ENCODE measurements at places on chromosomes 13 and 19.

DNA sequence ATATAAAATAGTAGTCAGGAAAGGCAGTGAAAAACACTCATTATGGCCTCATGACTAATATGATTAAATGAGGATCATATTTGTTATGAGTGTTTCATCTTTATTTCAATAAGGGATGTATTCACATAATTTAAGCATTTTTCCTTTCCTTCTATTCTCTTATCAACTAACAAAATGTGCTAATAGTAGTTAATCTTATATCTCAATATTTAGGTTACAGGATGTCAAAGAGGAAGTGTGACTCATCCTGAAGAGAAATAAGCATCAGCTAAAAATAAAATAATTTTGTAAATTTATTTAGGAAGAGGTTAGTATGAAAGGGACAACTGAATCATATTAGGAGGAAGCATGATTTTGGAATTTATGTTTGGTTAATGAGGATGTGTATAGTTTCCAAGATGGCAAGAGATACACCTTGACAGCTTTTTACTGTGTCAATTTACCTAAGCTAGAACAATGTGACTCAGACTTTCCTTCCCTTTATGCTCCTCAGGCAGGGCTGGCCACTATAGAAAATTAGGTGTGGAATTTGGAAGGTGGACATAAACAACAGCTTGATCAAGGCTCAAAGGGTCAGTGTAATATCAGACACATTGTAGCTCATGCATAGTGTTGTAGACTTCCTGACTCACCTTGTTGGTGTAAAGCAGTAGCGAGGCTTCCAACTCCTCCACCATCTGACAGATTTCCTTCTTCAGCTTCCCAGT, 172.7 kb downstream of the SLITRK1 start:
- no peak for DNase-seq

- no peak for DNase-seq
Measured at GRCh38 chr13:76730220-76730619, 156.0 kb downstream of the KCTD12 start.

DNA sequence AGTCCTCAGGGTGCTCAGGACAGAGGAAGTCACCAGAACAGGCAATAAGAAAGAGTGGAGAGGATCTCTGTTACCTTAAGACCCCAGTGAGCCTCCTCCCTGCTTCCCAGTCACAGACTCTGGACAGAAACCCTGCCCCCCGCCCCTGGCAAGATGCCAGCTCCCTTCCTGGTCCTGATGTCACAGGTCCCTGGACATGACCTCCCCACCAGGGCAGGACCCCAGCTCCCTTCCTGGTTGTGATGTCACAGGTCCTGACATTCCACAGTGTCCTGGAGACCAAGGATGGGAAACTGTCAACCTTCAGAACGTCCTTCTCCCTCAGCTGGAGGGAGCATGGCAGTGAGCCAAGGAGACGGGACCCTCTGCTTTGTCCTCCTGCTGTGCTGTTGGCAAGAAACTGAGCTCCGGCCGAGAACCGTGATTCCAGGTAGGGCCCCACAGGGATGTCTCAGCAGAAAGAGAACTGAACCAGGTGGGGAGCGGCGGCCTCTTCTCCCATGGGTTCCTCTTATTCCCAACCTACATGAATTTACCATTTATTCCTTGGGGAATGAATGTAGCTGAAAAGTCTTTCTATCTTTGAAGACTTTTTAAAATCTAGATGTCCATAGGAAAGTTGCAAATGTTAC, at the start of gene SPACA7:
Gene SPACA7 (plus strand): TSS at position 306 of the 632 bp plus-strand sequence. CDS start 31 bp downstream, at position 337.
- no peak for DNase-seq

DNA sequence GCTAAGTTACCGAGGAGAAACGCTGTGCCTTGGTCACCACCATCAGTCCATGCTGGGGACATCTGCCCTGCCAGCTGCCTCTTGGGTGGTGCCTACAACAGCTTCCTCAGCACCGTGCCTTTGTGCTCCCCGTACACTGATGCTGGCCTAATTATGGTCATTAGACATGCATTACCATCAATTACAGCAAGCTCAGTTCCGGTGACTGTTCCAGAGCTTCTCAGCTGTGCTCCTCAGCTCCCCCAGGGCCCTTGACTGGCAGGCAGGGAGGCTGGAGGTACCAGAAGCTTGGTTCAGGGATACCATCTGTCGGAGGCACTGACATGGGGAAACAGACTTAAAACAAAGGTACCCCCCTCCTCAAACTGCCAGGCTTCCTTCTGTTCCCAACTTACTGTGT, 40.2 kb downstream of the CILP2 start:
- no peak for DNase-seq

DNA sequence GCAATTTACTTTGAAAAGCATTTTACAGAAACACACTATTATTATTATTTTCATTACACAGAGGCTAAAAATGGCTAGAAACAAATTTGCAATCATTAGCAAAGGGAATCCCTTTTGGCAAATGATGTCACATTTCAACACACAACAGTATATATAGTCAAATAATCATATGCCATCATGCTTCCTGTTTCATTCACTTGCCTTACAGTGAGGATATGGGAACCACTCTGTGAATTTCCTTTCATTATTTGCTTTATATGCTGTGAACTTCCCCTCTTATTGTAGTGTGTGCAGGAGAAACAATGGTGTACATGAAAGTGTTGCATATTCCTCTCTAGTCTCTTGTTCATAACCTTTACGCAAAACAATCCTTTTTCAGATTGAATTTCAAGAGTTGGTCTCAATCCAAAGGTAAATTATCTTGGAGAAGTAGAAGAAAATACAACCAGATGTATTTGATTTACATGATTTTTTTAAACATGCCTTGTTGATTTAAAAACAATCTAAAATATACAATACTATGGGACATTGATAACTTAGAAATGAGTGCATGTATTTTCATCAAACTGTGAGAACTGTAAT, 657.3 kb downstream of the EFNB2 start:
- DNase-seq = no peak

DNA sequence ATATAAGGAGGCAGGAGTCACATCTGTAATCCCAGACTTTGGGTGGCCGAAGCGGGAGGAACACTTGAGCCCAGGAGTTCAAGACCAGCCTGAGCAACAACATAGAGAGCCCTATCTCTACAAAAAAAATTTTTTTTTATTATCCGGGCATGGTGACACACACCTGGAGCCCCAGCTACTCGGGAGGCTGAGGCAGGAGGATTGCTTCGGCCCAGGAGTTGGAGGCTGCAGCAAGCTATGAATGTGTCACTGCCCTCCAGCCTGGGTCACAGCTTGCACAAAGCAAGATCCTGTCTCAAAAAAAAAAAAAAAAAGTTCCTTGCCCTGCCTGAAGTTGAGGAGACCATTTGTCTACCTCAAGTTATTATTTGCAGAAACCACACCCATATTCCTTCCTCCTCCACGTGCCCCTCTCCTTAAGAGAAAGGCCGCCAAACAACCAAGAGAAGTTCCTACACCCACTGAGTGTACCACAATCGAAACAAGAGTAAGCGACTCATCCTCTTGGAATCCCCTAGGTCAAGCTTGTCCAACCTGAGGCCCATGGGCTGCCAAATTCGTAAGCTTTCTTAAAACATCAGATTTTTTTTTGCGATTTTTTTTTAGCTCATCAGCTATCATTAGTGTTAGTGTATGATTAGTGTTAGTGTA, 2.2 kb downstream of the ABCC4 start:
- DNase-seq = no peak

GRCh38 chr19:44746946-44747738, 1.4 kb upstream of the BCL3 start:
- DNase-seq = peak; percentile 97

GRCh38 chr13:22925881-22926747, 254.7 kb upstream of the SGCG start:
- DNase-seq = peak; percentile 70

GRCh38 chr13:27283906-27284493, 13.4 kb downstream of the RASL11A start:
- no peak for DNase-seq

DNA sequence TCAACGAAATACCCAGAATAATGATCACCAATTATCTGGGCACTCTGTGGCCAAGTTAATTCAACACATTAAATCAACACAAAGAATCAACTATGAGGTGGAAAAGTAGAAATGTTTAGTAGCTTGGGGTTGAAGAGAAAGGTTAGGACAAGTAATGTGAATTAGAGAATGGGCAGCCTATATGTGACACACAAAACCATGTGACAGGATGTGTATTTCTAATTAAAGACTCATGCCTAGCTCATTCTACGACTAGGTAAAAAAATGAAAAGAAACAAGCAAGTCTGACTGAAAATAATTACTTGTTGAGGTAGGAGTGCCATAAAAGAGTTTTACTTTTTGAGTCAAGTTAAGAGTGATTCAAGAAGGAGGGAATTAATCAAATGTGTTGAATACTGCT, 2646.0 kb upstream of the PCDH20 start:
- DNase-seq = no peak

- DNase-seq = no peak
Measured at GRCh38 chr19:20186174-20186573, 19.2 kb downstream of the ZNF486 start.

Data from hepatocyte (in vitro differentiated cells).